ENCODE measurements at places on chromosomes 5 and 9.

DNA sequence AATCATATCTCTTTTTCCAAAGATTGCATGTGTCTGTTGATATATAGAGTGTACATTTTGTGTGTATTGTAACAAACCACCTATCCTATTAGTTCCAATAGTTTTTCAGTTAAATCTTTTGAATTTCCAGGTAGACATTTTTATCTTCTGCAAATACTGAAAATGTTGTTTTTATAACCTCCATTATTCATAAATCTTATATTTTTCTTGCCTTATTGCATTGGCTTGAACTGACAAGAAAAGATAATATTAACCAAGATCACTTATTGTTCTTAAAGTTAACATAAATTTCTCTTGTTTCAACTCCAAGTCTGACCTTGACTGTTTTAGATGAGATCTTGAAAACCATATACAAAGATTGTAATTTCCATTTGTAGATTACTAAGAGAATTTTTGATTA, 251.6 kb downstream of the IRX2 start:
- no peak for DNase-seq

- peak; percentile 30 for DNase-seq
Observed at GRCh38 chr9:70120834-70121510, 77.3 kb downstream of the MAMDC2 start.

GRCh38 chr9:134555094-134555650, 86.4 kb upstream of the COL5A1 start:
- DNase-seq: no peak

DNA sequence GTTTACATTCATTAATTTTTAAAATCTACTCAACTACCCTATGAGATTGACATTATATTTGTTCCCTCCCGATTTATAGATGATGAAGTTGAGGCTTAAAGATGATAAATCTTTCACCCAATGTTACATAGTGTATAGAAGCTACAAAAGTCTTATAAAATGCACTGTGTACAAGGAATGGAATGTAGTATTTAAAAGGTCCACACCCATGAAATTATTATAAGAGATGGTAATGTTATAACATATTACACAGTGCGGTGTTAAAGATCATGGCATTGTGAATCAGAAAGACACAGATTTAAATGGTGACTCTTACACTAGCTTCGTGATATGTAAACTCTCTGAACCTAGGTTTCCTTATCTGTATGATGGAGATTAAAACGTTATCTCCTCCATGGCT, 141.6 kb upstream of the CHD1 start:
- no peak for DNase-seq

- no peak for DNase-seq
Observed at GRCh38 chr5:136141561-136141960, 8.9 kb downstream of the SMAD5 start.

GRCh38 chr9:110605565-110605964, 26.0 kb upstream of the SVEP1 start:
- no peak for DNase-seq

DNA sequence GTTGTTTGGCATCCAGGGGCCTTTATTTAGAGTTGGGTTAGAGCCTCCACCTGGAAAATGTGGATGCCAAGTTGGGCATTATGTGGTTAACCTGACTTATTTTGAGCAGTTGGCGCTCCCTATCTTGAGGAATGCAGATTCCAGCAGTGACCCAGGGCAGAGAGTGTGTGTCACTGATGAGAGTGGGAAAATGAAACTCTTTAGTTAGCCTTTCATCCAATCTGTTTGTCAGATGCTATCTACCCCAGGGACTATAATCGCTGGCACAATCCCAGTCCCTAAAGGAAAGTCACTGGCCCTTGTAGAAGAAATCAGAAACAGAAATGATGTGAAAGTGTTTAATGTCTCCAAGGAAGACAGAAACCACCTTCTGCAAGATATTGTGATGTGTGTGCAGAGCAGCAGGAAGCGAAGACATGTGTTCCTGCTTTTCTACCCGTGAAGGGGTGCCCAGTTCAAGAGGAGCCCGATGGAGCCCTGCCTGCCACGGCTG, 10.2 kb upstream of the STING1 start:
- DNase-seq: no peak

DNA sequence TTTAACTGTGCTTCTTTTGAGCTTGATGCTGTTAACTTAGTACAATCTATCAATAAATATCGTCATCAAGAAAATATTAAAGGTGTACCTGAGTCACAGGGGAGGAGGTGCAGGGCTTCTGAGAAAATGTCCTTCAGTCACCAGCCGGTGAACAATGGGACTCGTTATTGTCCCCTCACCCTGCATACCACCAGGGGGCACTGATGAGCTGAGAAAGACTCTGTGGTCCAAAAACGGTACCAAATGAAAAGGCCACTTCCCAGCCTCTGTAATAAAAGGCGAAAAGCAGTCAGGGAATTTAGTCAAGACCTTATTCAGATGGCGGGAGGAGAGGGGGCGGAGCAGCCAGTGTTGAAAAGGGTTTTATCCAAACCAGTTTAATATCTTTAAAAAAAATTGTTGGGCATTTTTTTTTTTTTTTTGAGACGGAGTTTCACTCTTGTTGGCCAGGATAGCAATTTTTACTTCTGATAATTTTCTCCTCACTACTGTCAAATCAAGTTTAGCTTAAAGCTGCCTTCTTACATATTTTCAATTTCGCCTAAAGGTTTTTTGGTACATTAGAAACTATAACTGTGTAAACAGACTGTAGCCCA, 271.9 kb upstream of the ADAMTS16 start:
- DNase-seq: peak; percentile 85

GRCh38 chr9:87108661-87109060, 161.4 kb upstream of the GAS1 start:
- no peak for DNase-seq

GRCh38 chr5:67941614-67942401, 273.7 kb upstream of the PIK3R1 start:
- DNase-seq: no peak

GRCh38 chr5:170221327-170221741, 11.5 kb upstream of the C5orf58 start:
- DNase-seq: no peak

- DNase-seq: no peak
Observed at GRCh38 chr9:3569529-3569928, 43.7 kb upstream of the RFX3 start.

DNA sequence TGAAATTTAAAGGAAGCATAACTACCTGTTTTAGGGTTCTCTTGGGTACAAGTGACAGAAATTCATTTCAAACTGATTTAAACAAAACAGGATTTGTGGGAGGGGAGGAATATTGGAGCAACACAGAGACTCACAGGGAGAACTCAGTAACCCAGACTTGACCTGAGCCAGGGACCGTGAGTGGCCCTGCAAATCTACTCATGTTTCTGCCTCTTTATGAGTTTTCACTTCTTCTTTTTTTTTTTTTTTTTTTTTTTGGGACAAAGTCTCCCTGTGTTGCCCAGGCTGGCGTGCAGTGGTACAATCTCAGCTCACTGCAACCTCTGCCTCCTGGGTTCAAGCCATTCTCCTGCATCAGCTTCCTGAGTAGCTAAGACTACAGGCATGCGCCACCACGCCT, 405.6 kb upstream of the ZNF608 start:
- DNase-seq: no peak

- DNase-seq: no peak
Observed at GRCh38 chr9:116115761-116116353, 37.7 kb upstream of the PAPPA start.

- DNase-seq: no peak
Observed at GRCh38 chr5:45642370-45642769, 53.8 kb downstream of the HCN1 start.

DNA sequence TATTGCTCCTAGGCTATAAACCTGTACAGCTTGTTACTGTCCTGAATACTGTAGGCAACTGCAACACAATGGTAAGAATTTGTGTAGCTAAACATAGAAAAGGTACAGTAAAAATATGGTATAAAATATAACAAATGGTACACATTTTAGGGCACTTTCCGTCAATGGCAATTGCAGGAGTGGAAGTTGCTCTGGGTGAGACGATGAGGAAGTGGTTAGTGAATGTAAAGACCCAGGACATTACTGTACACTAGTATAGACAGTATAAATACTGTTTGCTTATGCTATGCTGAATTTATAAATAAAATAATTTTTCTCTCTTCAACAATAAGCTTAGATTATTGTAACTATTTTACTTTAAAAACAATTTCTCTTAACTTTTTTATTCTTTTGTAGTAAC, 15.6 kb upstream of the ADRB2 start:
- no peak for DNase-seq

DNA sequence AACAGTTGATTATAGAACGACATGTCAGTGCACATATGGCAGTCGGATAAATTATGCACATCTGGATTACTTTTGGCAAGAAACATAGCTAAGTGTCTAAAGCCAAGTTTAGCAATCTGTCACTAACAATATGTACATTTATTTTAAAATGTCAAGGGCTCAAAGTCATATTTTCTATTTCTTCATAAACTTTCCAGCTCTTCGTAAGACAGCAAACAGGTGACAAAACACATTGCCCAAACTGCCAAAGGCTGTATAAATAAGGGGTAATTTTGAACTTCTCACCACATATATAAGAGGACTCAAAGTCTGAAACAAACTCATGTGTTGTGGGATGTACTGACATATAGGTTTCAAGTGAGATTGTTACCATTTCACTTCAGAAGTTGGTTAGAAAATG, 237.2 kb downstream of the ARL15 start:
- no peak for DNase-seq

- DNase-seq: no peak
Observed at GRCh38 chr9:120729791-120730241, 15.5 kb upstream of the MEGF9 start.

DNA sequence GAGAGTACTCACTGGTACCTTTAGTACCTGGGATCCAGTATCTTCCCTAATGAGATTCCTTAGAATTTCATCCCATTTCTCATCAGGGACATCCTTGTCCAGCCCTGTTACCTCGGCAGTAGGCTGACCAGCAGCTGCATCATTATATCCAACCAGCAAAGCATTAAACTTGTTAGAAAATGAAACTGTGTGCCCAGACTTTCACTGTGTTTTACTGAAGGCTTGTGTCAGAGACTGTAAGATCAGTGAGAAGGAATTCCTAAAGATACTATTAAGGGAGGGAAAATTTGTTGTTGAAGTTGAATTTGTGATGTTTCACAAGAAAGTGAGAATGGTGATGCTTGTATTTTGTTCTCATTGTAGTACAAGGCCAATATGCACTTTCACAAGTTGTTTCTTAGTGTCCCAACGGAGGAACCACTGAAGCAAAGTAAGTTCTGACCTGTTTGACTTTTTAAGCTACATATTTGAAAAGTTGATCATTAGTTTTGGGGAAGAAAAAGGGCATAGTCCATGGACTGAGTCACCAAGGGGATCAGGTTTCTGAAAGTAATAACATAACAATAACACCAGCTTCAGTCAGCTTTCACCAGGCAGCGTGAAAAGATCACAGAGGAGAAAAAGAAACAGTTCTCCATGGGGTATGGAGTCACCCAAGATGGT, 48.8 kb downstream of the GRAMD2B start:
- no peak for DNase-seq

DNA sequence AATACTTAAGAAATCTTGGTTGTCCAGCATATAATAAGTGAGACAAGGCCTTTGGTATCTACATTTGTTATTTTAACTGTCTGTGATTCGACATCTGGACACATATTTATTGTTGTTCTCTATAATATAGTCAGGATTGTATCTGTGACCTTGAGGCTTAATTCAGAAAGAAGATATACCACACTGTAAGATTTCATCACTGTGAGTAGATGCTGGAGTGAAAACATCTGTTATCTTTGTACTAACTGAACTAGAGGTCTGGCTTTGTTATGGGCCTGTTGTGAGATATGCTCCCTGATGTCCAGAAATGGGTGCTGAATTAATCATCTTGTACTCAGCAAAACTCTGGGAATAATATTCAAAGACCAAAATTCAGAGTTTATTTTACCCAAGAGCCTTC, 148.5 kb downstream of the ISOC1 start:
- DNase-seq: peak; percentile 28

DNA sequence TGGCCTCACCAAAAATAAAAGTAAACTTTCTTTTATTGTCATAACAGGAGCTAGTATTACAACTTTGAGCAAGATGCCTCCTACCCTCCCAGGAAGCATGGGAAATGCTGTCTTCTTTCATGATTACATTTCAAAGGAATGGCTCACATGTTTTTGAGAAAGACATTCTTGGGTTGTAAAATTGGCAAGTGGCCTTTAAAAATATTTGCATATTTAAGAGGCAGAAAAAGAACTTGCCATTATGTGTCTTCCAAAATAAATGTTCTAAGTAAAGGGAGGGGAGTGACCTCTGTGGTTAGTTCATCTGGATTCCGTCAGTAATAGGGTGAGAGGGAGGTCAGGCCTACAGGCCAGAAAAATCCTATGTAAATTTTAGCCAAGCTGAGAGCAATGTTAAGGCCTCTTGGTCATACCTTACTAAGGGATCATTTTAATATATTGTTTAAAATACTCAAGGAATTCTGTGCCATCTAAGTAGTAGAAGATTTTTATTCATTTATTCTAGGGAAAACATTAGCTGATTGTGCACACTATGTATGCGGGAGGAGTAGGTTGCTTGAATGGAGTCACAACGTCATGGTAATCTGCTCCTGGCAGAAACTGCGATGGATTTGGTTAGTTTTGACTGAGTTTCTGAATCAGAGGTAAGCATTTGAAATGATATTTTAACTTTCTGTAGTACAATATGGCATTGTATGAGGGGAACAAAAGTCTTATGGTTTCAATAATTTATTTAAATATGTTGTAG, 1485.7 kb upstream of the CDH9 start:
- no peak for DNase-seq

- DNase-seq: no peak
Observed at GRCh38 chr5:132389585-132390286, 20.2 kb downstream of the SLC22A5 start.

GRCh38 chr9:4603830-4604229, 58.3 kb upstream of the PLPP6 start:
- DNase-seq: no peak

GRCh38 chr9:115604831-115605483, 487.0 kb upstream of the TNC start:
- DNase-seq: no peak

DNA sequence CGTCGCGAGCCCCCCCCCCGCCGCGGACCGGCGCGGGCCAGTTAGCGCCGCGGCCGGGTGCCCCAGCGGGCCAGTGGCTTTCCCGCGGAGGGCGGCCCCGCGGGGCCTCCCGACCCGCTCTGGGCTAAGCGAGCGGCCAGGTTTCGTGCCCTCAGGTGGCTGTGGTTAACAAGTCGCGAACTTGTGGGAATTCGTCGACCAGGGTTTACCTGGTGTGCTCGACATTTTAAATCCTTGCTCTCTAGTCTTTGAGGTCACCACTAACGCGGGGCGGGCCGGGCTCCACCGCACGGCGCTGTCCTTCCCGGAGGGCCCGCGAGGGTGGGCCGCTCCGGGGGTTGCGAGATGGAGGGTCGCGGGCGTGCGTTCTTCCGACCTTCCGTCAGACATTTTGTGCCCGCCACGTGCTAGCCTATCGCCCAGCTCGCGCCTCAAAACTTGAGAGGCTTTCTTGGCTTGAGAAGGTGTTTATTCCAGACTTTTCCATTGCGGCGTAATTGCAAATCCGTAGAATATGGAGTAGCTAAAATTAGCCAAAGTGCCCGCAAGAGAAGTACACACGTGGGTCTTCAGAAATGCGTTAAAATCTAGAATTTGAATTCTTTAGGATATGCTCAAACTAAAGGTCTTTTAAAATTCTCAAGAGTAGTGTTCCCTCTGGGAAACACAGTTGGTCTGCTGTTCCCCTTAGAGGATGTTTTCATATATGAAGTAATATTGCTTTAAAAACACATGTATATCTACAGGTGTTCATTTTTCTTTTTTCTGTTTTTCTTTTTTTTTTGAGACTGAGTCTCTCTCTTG, 2.1 kb downstream of the ANP32B start:
- no peak for DNase-seq
